ENCODE measurements at places on chromosomes 12 and 14.

DNA sequence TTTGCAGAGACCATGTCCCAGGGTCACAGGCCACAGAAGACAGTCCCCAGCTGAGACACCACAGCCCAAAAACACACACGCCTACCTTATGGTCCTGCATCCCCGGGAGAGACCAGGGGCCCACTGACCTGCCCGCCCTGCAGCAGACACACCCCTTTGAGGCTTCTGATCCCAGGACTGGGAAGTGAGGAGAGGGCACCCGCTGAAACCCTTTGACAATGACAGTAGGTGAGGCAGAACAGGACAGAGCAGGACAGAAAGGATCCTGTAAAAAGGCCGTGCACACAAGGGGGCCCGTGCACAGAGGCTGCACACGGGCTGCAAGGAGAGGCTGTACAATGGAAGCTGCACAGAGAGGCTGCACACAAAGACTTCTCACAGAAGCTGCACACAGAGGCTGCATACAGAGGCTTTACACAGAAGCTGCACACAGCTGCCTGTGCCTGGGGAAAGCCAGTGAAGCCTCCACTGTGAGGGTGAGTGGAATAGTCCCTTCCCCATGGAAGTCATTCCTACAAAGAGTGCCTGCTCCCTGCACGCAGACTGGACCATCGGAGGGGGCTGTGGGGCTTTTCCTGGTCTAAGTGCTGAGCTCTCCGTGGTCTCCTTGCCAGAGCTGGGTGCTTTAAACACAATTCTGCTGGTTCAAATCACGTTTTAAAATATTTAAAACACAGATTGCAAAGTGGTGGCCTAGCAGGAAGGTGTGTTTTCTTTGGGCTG is 16.6 kb upstream of the SFSWAP start:
- DNase-seq: no peak

DNA sequence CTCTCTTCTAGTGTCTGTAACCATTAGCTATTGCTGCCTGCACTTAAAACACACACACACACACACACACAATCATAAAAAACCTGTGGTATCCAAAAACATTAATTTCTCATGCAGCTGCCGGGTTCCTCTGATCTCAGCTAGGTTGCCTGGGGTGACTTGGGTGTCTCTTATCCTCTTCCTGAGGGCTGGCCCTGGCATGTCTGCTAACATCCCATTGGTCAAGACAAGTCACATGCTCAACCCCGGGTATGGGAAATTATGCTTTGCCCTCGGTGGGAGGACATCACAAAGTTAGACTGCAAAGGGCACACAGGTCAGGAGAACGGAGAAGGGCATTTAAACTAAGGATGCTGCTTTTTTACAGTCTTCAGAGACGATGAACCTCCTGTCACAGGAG is 55.7 kb downstream of the TRPV4 start:
- DNase-seq: peak; percentile 68

DNA sequence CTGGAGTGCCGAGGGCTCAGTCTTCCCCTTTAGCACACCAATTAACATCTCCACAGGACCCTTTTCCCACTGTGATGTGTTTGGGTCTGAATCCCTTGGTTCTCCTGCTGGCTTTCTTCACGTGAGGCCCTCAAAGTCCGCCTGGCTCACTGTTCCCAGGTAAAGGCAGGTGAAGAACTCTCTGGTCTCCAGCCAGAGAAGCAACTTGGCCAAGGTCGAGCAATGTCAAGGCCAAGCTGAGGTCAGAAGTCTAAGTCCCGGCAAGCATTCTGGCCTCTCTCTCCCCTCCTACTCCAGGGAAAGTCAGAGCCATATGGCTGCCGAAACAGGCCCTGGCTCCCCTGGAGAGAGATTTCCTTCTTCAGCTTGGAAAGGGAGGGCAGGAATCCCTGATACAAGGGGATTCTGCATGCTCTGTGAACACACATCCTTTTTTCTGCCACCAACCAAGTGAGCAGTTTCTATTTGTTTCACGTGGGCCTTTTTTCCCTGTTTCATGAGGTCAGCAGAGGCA is 61.4 kb upstream of the ESRRB start:
- no peak for DNase-seq

DNA sequence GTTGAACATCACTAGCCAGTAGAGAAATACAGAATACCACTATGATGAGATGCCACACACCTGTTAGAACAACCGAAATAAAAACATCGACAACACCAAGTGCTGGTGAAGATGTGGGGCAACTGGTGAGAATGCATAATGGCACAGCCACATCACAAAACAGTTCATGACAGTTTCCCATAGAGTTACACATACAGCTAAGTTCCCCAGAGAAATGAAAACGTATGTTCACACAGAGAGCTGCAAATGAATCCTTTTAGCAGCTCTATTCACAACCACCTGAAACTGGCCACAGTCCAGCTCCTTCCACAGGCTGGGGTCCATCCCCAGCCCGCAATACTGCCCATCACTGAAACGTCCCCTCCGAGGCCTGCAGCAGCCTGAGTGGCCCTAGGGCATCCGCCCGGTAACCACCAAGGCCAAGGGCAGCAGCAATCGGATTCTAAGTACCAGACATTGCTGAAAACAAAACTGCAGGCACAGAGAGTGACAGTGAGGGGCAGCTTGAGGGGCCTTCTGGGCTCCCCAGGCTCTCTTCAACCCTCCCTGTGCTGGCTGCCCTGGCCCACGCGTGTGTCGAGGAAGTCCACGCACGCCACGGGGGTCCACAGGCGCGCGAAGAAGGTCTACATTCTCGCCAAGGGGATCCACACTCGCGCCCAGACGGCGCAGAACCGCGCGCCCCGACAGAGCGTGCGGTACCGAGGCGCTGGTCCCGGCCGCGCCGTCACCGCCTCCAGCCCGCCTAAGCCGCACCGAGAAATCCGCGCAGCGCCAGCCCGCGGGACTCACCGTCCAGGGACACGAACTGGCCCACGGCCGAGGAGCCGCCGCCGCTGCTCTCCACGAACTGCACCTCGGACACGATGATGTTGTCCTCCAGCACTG is 903 bp downstream of the BRF1 start:
- no peak for DNase-seq

- DNase-seq: peak; percentile 74
These were observed 275.0 kb upstream of the KITLG start for GRCh38 chr12:88855301-88855700.

- no peak for DNase-seq
These were observed 2.7 kb downstream of the SERPINA11 start for GRCh38 chr14:94449930-94450329.

- DNase-seq: peak; percentile 83
These were observed 2.2 kb upstream of the NFATC4 start for GRCh38 chr14:24365600-24366412.

DNA sequence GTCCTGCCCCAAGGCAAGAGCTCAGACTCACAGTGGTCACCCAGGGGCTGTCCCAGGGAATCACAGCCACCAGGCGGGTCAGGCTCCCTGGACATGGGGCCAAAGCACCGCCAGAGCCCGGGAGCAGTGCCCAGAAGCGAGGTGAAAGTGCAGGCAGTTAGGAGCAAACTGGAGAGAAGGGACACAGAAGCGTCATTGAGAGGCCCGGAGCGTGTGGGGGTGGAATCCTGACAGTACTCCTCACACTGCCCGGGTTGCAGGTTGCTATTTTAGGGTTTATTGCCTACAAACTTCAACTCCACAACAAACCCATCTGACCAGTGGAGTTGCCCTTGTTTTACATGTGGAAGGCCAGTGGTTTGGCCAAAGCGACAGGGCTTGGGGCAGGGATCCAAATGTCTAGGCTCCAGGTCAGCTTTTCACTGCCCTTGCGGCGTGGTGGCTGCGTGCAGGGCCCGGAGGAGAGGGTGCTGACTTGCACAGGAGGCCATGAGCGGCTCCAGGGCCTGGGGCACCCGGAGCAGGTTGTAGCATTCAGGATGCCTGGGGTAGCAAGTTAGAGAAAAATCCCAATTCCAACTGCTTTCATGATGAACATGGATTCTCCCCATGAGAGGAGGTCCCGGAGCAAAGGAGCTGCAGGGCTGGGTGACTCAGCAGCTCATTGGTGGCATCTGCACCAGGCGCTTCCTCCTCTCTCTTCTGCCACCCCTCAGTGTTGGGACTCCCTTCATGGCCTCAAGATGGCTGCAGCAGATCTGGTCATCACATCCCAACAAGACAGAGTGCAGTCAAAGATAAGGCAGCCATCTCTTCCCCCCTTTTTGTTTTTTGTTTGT is 112.3 kb upstream of the NCOR2 start:
- no peak for DNase-seq

- no peak for DNase-seq
These were observed 2.3 kb downstream of the KRT78 start for GRCh38 chr12:52846356-52846970.

DNA sequence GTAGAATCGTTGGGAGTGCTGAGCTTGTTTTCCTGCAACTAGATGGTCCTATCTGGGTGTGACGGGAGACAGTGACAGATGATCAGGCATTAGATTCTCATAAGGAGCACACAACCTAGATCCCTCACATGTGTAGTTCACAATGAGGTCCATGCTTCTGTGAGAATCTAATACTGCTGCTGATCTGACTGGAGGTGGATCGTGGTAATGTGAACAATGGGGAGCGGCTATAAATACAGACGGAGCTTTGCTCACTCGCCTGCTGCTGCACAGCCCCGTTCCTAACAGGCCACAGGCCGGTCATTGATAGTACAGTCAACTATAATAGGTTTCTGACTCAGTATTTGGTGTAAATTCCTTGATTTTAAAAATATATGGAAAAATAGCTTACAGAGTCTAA is 138.8 kb downstream of the GLT1D1 start:
- no peak for DNase-seq

- no peak for DNase-seq
These were observed 321.2 kb upstream of the FAR2 start for GRCh38 chr12:28827861-28828260.

GRCh38 chr14:84584511-84584910 is 945.4 kb upstream of the FLRT2 start:
- no peak for DNase-seq

DNA sequence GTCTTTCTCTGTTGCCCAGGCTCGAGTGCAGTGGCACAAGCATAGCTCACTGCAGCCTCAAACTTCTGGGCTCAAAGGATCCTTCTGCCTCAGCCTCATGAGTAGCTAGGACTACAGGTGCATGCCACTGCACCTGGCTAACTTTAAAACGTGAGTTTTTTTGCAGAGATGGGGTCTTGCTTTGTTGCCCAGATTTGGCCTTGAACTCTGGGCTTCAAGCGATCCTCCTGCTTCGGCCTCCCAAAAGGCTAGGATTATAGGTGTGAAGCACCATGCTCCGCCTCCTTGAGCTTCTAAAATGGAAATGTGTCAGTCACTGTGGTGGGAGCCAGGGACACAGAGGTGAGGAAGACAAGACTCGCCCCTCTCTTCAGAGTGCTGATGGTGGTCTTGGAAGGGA is 45.6 kb downstream of the WSCD2 start:
- no peak for DNase-seq

GRCh38 chr14:61930101-61930857 is 168.1 kb downstream of the SNAPC1 start:
- no peak for DNase-seq

- no peak for DNase-seq
These were observed 40.3 kb upstream of the SLC24A4 start for GRCh38 chr14:92282669-92283068.

DNA sequence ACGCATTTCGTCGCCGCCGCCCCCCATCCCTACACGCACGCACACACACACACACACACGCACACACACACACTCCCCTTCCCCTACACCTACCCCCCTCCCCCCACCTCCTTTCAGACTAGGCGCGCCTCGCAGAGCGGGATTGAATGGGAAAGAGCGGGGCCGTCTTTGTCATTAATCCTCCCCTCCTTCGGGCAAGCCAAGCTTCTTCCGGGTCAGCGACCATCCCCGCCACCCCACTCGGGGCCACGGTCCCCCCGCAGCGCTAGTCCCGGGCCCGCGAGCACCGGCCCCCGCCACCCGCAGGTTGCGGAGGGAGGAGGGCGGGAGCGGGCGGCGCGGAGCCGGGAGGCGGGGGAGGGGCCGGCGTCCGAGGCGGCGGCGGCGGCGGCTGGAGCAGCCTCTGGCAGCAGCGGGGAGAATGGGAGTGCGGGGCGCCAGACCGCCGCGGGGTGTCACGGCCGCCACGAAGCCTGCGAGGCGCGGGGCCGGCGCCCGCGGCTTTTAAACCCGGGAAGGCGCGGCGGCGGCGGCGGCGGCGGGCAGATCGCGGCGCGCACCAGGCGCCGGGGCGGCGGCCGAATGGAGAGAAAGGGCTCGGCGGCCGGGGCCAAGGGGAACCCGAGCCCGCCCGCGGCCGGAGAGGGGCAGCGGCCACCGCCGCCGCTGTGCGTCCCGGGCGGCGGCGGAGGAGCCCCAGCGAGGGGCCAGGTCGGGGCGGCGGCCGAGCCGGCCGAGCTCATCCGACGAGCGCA is at the start of gene TTC9:
TTC9 (plus strand) TSS at position 369 of the 755 bp plus-strand sequence; CDS start at position 583, 214 bp downstream.
- DNase-seq: no peak

DNA sequence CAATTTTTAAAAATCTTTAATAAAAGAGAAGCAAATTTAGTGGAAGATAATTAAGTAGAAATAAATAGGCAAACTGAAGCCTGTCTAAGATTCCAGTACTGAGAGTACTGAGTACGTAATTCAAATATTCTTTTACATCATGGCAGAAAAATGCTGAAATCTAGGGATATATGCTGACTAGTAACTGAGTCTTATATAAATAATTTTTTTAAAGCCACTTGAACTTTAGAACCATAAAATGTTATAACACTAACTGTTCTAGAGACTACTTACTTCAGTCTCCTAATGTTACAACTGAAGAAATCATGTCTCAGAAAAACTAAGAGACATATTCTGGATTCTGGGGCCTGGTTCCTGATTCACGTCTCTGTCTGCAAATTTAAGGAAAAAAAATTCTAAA is 230.6 kb upstream of the PLEKHG7 start:
- no peak for DNase-seq

GRCh38 chr12:91357381-91357780 is 174.8 kb upstream of the DCN start:
- no peak for DNase-seq

DNA sequence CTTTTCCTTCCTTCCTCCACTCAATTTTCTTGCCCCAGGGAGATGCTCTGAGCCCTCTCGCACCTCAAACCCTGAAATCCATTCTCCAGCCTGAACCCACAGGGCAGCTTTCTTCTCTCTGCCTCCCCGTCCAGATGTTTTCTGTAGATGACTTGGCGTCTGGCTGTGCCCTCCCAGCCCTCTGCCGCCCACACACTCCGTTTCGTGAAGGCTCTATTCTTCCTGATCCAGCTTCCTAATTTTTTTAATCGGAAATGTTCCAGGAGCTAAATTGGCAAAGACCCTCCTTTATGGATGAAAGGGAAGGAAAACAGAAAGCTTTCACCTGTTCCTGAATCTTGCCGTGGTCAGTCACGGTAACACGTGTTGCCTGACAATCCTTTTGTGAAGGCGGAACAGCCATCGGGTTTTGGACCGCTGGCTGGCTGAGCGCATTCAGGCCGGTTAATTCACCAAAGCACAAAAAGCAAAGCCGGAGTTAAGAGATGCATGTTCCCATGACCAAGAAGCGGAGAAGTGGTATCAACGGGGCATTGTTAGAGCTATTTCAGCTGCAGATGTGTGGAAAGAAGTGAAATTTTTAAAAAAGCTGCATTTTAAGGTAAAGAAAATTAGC is 70.2 kb upstream of the FBRSL1 start:
- DNase-seq: no peak

GRCh38 chr14:75518625-75519024 is 3.6 kb upstream of the BATF start:
- peak; percentile 21 for DNase-seq

GRCh38 chr12:131112021-131112420 is 158.3 kb downstream of the ADGRD1 start:
- no peak for DNase-seq

GRCh38 chr12:47938093-47938492 is 25.3 kb upstream of the TMEM106C start:
- no peak for DNase-seq
